NCI-H774 (cell line): ENCODE measurements at places on chromosomes 6 and 20.

GRCh38 chr6:42301986-42302385 is 84.3 kb upstream of the MRPS10 start:
- DNase-seq, result no peak

DNA sequence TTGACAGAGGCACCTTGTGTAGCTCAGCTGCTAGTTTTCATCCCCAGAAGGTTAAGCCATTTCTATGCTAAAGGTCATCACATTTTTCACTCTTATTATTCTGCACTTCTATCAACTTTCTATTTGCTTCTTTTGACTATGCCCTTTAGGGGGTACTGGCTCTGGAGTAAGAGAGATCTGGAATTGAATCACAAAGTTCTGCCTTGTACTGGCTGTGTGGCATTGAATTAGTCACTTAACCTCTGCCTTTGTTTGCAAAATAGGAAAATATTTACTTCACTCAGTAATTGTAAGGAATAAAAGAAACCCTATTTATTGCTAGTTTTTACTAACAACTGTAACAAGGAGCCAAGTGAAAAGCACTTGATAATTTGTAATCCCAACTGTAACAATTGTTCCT is 56.8 kb upstream of the MTRF1L start:
- no peak for DNase-seq

GRCh38 chr6:143157131-143157530 is 96.4 kb downstream of the AIG1 start:
- no peak for DNase-seq

DNA sequence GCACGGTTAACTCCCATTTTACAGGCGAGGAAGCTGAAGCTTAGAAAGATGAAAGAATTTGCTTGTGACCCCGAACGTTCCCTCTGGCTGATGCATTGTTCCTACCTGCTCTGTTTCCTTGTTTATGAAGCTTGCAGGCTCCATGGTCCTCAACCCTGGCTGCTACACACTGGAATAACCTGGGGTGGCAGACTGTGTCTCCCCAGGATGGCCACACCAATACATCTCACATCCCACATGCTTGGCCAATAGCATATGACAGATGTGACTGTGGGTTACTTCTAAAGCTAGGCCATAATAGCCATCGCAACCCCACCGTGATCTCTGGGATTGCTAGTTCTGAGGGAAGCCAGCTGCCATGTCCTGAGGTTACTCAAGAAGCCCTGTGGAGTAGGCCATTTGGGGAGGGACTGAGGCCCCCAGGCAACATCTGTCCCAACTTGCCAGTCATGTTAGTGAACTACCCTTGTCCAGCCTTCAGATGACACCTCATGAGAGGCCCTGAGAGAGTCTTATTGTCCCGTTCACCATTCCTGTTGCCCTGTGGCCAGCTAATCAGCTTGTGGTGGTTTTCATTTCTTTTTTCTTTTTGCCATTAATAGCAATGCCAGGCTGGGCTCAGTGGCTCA is 6.7 kb upstream of the FAM110A start:
- no peak for DNase-seq

GRCh38 chr20:11178946-11179654 is 505.3 kb upstream of the JAG1 start:
- no peak for DNase-seq

GRCh38 chr20:6663751-6664388 is 103.6 kb upstream of the BMP2 start:
- no peak for DNase-seq

GRCh38 chr6:20352346-20352745 is 49.3 kb upstream of the E2F3 start:
- DNase-seq, result no peak

GRCh38 chr6:2809015-2809414 is 32.6 kb downstream of the SERPINB1 start:
- DNase-seq, result no peak

DNA sequence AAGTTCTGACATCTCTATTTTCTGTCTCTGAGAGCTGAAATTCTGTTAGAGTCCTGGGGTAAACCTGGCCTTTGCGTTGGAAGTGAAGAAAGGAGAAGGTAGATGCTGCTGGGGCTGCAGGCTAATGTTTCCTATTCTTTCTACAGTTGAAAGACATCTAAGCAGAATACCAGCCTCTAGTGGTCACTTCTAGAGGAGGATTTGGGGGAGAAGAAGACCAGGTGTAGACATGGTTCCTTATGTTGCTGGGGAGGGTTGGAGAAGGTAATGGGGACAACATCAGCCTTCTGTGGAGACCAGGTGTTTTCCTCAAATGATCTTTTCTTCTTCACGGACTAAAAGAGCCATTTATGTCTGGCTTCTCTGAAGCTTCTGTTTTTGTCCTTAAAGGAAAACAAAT is 62.6 kb downstream of the BTBD3 start:
- DNase-seq, result no peak

DNA sequence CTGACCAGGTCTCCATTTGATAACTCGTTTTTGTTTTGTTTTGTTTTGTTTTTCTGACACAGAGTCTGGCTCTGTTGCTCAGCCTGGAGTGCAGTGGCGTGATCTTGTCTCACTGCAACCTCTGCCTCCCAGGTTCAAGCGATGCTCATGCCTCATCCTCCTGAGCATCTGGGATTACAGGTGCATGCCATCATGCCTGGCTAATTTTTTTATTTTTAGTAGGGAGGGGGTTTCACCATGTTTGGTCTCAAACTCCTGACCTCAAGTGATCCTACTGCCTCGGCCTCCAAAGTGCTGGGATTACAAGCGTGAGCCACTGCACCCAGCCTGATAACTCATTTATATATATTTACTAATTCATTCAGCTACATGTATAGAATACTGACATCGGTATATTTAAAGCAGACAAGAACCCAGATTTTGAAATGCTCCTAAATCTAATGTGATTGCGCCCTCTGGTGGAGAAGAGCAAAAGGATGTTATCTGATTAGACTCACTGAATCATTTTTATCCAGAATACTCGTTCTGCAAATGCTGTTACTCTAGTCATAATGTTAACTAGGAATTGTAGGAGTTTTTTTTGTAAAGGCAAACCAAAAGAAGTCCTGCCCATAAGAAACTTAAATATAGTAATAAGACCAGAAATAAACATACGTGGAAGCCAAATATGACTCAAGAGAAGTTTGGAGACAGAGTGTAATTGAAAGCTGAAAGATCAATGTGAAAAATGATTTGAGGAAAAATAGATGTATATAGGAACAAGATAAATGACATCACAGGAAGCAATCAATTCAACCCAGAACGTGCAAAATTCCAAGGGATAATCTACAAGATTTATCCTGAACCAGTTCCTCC is 5.3 kb upstream of the COL12A1 start:
- DNase-seq, result peak; percentile 66

DNA sequence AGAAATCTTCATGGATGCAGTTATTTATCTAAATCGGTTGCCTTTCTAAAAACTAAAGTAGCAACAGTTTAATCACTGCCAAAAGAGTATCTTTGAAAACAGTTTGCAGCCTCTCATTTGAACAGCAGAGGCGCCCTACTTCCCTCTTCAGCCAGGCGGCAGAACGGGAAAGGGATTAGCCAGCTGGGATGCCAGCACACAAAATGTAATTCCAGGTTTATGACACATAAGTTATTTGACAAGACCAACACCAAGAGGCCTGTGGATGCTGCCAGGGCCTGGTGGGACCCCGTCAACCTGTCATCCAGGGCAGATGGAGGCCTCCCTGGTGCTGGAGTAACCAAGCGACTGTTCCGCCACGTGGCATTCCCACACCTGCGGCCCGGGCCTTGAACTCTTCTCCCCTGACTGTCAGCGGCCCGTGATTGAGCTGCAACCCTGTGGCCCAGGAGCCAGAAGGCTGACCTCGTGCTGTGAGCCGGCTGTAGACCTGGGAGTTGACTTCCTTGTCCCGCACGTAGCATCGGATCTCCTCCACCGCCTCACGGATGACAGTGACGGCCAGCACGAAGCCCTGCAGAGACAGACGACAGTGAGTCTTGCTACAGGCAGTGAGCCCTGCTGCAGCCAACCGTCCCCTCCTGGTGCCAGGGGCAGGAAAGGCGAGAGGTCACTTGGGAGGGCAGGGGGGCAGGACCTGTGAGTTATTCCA is 55.5 kb downstream of the ATP9A start:
- no peak for DNase-seq

GRCh38 chr20:3670511-3670910 is 7.3 kb upstream of the GFRA4 start:
- DNase-seq, result no peak

DNA sequence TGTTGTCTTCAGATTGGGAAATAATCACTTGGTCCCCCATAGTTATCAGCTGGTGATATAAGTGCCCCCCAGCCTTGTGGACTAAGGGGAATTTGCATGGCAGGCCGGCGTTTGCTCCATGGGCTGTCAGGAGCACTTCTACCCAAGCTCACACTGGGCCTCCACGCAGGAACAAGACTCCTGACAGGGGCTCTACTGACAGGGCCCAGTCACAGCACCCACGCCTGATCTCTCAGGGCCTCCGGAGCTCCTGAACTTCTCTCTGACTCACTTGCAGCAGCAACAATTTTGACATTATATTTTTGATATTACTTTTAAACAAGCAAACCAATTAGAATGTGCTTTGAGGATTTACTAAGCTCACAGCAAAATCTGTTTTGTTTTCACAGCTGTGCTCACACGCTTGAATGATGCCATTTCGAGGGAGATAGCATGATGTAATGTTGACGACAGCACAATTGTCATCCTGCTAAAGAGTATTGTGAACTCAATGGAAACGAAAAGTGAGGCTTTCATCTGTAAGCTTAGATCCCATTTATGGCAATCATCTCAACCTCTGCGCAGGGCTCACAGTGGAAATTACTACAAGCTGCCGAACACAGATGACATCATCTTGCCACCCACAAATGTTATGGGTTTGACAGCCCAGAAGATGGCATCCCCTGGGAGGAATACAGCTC is 28.7 kb upstream of the TXNDC5 start:
- DNase-seq, result no peak

- no peak for DNase-seq
These were observed 143.1 kb upstream of the PCSK2 start for GRCh38 chr20:17083738-17084137.

GRCh38 chr20:63268671-63269439 is 3.8 kb upstream of the ARFGAP1 start:
- DNase-seq, result no peak

DNA sequence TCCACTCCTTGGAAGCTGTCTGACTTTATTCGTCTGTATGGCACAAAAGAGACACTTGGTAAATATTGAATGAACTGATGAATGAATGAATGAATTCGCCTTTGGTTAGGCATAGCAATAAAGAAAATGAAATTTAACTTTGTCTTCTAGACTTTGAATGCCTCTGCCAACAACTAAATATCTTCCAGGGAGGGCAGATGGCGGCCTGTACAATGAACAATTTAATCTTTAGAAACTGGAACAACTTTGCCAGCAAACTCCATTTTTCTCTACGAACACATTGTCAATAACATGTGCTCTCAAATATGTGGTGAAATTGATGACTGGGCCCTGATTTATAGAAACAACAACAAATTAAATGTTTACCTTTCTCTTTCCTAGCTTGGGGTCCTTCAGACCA is 140.6 kb downstream of the ZNF217 start:
- no peak for DNase-seq

DNA sequence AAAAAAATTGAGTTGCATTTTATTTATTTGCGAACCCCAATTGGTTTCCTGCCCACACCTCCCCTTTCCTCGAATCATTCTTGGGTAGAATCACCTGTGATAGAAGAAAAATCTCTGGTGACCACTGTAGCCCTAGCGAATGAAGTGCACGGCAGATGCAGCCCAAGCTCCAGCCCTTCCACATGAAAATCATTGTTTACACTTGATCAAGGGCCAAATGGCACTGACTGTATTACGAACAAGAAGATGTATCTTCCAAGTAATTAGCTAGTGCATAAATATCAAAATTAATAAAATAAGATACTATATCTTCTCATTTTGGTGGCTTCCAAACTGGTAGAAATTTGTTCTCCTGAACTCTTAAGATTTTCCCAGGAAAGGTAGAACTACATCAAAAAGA is 93.4 kb upstream of the ARID1B start:
- no peak for DNase-seq

DNA sequence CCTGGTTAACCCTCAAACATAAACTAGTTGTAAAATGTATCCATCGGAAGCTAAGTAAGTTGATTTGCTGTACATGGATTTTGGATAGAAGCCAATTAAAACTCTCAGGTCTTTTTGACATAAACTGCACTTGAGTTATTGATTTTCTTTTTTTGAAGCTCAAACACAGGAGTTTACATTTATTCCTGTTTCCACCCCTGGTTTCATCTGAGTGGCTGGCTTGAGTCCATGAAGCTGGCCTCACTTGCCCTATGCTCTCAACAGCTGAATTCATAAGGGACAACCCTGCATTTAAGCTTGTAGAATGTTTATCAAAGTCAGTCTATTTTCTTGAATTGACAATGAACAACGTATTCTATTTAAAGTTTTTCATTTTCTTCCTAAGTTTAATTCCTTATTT is 58.1 kb upstream of the PLEKHG1 start:
- peak; percentile 67 for DNase-seq

- DNase-seq, result no peak
These were observed 474.1 kb upstream of the BTBD3 start for GRCh38 chr20:11443382-11444119.
